ENCODE measurements at places on chromosomes 7 and 10.

DNA sequence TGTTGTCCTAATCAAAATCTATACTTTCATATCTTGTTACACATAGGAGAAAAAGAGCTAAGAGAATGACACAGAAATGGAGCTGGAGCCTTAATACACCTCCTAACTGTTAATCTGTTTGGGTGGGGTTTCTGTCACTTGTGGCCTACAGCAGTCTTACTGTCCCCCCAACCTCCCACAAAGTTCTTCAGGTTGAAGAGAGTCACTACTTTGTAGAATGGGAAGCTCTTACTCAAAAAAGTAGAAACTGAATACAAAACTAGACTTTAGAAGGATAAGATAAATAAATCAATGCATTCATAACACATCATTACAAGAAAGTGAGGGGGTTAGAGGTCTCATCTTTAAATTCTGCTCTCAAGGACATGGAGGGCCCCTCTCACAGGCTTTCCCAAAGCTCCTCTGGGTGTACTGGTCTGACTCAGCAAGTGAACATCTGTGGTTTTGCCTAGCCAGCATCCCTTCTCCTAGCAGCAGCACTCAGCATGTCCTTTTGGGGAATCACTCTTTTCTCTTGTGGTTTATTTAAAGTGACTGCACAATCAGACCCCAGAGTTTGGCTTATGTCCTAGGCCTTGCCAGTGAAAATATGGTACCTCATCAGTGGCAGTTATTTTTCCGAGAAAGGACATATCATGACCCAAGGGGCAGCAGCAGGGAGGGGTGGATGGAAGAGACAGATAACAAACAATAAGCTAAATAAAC, 2.0 kb upstream of the BLVRA start:
- no peak for DNase-seq

DNA sequence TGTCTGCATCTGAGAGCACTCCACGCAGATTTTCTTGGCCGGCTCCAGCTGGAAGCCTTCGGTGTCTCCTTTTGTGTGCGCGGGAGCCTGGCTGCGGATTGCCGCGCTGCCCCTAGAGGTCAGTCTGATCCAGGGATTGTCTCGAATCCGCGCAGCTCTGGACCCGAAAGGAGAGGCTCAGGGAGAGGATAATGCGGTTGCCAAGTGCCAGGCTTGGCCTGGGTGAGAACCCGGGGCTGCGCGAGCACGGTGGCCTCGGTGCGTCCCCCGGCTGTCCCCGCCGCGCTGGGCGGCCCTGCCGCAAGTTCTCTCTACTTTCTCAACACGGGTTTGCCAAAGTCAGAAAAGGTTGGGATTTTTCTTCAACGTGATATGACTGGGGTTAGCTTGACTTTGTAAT, 140.9 kb downstream of the ADCYAP1R1 start:
- DNase-seq = no peak

GRCh38 chr7:30995536-30995935, 31.8 kb downstream of the GHRHR start:
- DNase-seq = no peak

DNA sequence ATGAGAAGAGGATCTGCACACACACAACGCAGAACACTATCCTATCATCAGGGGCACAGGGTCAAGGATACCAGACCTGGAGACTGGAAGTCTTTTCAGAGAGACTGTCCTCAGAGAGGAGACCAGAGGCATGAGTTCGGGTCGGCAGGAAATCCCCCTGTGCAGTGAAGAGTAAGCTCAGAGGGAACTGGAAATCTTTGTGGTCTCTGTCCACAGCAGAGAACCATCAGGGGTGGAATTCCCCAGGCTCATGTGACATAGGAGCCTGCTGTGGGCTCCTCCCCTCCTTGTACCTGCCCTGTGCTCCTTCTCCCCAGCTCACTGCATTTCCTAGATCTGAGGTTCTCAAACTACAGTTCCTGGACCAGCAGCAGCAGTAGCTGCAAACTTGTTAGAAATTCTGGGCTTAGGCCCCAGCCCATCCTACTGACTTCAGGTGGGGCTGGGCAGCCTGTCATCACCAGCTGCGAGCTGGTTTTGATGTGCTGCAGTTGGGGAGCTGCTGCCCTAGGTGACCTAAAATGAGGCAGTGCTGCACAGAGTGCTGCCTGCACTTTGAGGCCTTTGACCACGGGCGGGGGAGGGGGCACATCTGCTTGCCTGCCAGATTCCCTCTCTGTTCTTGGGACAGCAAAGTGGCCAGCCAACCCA, 2.4 kb downstream of the ZMIZ2 start:
- no peak for DNase-seq

GRCh38 chr10:43851030-43851429, 202.3 kb upstream of the ZNF32 start:
- no peak for DNase-seq

DNA sequence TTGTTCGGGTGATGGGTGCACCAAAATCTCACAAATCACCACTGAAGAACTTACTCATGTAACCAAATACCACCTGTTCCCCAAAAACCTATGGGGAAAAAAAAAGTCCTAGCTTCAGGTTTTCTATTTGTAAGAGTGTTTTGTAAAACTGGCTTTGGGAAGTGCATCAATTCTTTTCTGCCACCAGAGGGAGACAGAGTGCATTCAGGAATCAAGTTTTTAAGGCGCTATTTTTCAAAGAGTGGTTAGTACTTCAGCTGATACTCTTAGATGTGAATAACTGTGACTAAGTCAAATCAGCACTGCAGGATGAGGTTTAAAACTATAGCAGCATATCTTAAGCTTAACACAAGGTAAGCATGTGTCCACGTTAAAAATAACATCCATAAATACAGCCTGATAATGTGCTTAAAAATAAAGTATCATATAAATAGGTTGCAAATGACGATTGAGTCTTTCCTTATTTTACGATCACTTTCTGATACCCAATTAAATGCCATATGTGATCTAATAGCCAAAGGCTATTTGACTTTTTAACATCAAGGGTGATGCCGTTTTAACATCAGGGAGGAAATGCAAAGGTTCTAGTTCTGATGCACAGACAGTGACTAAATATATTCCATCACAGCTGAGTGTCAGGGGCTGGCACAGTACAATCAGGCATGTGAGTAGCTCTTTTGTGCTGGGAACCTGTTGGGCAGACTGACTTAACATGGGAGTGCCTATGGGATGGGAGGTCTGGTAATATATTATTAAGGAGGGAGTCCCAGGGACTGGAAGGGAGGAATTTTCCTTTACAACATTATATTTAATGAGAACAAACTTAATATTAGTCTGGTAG, 10.6 kb upstream of the LYZL2 start:
- peak; percentile 5 for DNase-seq

- peak; percentile 48 for DNase-seq
These were observed 38.8 kb downstream of the TMEM60 start for GRCh38 chr7:77759294-77759889.

DNA sequence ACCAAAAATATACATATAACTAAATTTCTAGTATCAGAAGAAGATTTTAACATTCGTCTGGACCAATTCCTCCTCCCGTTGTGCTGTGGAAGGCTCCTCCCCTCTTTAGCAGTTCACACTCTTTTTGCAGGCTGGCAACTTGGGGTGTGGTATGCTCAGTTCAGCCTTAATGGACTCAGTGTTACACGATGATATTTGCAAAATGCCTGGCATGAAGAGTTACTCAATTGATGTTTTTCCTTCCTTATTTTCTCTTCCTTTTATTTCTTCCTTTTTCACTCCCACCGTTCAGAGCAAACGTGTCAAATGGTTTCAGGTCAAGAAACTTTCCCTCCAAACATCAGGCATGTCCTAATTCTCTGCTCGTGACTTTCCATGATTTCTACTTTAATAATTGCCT, 248.3 kb downstream of the PHF14 start:
- no peak for DNase-seq

DNA sequence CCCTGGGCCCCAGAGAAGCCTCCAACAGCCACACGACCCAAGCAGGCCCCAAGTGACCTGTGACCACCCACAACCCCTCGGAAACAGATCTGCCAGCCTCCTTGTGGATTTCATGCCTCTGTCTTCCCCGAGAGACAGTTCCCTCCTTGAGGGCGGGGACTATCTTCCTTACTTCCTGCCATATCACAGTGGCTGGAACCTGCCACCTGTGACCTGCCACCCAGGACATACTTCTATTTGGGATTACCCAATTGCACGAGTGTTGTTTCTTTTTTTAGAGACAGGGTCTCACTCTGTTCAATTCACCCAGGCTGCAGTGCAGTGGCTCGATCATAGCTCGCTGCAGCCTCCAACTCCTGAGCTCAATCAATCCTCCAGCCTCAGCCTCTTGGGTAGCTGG, 25.9 kb downstream of the TNRC18 start:
- DNase-seq = no peak

DNA sequence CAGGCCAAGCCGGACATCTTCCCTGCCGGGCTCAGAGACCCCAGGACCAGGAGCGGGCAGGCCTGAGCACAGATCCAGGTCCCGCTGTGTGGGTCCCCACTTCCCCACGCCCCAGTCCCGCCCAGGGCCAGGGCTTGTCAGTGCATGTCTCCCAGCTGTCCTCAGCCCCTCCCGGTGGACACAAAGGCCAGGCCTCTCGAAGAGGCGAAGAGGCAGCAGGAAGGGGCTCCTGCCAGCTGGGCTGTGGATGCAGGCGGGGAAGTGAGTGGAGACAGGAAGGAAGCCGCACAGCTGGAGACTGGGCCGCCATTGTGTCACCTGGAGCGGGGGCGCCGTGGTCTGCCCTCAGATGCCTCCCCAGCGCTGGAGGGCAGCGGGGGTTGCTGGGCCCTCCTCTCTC, 4.8 kb downstream of the GRIFIN start:
- no peak for DNase-seq

- DNase-seq = no peak
These were observed 200.3 kb downstream of the CACNB2 start for GRCh38 chr10:18340496-18341051.

DNA sequence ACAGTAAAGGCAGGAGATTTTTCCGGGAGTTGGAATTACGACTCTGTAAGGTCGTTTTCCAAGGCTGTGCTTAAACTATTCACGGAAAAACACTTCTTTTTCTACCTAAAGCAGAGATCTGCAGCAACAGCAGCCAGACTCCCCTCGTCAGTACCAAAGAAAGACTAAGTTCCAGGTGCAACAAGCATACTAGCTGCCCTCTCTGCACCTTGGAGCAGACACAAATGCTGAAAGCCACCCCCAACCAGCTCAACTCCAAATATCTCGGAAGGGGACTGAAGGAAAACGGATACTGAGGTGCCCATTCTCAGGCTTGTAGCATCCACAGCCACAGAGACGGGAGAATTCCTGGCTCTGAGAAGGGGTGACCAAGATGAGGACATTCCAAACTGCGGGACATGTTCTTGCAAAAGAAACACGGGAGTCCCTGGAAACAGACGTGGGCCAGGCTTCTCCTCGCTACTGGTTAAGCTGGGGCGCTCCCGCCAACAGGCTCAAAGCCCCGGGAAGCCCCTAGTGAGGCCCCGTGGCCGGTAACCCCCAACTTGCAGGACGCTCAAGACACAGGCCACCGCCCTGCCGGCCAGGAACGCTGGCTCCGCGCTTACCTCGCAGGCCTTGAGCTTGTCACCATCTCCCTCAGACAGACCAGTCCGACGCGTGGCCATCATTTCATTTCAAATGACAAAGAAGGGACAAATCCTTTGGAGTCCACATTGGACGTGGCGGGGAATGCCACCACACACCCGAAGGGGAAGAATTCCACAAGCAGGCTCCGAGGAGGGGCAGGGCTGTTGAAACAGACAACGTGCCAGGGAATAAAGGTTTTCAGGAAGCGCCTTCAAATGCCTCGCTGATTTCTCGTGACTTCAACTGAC, 2.2 kb downstream of the ARHGAP21 start:
- DNase-seq = no peak

DNA sequence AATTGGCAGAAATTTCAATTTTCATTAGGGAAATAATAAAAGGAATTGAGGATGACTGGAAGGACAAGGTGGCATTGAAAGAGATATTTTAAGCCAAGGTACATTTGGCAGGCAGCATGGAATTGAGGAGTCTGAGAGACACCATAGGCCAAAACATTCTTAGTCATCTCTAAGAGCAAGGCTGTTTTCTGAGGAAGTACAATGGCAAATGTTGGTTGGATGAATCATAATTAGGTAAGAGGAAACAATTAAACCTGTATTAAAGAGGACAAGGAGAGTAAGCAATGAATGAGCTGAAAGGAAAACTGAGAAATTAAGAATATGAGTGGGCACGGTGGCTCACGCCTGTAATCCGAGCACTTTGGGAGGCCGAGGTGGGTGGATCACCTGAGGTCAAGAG, 86.3 kb downstream of the MRPL32 start:
- DNase-seq = no peak

- no peak for DNase-seq
These were observed 63.8 kb downstream of the COL26A1 start for GRCh38 chr7:101426303-101427011.

DNA sequence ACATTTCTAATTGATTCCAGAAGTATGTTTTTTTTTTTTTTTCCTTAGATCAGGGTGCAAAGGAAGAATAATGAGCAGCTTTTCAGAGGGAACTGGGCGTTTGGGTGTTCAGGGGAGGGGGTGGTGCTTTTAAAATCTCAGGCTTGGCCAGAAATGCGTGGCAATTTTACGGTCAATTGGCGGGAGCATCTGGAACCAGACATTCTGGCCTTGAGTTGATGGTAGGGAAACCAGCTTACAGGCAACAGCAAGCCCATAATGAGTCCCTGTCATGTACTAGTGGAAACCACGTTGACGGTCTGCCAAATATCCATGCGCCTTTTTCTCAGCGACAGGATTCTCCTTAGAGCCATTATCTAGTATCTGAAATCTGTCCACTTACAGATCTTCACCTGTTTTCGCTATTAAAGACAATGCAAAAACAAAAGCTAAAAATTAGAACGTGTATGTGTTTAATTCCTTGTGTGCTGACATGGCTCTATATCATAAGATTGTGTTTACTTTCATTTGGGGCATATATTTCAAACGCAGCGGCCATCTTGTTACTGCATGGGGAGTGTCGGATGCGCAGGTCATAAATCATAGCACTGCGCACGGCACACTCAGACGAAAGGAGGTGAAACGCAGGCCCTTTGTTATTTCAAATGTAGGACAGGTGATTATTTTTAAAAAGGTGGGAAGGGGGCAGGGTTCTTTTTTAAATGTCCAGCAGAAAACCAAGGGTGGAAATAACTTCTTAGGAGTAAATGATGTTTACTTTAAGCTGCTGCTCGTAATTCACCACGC, 209.2 kb downstream of the AGMO start:
- DNase-seq = no peak

GRCh38 chr10:29446327-29446726, 157.5 kb downstream of the LYZL1 start:
- no peak for DNase-seq

DNA sequence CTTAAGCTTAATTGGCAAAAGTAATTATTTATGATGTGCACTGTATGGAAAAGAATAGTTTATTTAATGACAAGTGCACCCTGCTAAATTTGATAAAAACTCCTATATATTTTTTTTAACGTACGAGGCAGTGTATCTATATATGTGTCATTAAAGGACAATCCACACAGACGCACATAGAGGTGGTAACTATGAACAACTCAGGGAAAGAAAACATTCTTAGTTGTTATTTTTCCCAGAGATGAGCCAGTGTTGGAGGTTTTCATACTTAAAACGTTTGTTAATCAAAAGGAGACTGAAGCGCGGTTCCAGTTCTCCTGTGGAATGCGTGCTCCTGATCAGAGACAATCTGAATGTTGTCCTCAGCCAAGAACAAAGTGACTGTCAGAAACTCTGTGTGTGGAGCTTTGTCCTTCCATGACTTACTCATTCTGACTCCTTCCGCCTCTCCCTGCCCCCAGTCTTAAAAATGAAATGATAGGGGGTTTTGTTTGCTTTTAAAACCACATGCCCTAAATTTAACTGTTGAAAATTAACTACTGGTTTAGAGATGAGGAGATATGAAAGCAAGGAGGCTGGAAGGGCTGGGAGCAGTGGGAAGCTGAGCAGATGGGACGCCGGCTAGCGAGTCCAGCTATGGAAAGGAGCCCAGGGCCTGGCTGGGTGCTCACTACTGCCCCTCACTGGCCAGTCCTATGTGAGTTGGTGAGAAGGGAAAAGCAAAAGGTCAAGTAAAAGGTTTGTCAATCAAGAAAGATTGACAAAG, 99.6 kb downstream of the SVIL start:
- no peak for DNase-seq

Data from stimulated activated CD8-positive, alpha-beta memory T cell treated with anti-CD3 and anti-CD28 coated beads, Interleukin-4, amount 100 ng/mL, for 1 hour (primary cell).